ENCODE measurements at places on chromosomes 12 and 14. TPM values are rescaled to one million over a fixed set of nuclear protein-coding genes. Genes with fewer than 3 reads are reported as not detected.

GRCh38 chr14:32654106-32654505 lies 284.6 kb upstream of the NPAS3 start:
- no peak for DNase-seq

DNA sequence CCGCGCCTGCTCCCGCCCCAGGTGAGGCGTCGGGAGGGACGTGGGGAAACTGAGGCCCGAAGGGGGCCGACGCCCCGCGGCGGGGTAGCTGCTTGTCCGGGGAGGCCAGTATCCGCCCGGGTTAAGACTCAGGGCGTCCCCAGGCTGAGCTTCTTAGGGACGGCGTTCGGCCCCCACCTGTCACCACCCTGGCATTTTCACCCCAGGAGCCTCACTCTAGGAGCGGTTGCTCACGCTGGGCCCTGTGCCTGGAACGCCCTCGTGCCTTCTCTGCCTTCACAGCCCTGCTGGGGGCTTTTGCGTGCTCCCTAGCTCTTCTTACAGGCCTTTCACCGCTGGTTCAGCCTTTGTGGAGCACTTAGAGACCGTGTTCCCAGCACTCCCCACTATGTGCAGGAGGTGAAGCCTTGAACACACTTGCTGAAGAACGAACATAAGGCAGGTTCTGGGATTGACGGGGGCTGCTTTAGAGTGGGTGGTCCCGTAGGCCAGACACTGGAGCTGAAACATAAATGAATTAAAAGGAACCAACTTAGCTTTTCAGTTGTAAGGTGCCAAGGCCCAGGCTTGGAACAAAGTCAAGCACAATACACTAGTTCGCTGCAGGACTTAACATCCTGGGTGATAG lies 601 bp downstream of the ZNF839 start:
- no peak for DNase-seq

DNA sequence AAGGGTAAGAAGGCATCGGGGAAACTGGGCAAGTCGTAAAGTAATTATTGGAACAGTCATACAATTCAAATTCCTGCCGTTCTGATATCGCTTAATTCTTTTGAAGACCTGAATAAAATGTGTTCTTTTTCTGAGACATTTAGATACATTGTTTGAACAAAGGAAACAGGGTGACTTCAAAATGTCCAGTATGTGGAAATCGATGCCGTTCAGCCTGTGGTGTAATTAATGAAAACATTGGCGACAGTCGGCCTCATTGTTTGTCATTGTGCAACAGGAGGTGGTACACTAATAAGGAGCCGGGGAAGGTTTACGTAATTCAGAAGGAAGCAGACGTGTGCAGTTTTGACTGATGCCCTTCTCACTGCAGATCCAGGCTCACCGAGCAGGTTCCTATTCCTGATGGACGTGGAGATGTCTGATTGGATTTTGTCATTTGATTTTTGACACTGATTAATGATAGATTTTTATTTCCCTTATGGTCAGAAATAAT lies 92.7 kb downstream of the BORCS5 start:
- no peak for DNase-seq

DNA sequence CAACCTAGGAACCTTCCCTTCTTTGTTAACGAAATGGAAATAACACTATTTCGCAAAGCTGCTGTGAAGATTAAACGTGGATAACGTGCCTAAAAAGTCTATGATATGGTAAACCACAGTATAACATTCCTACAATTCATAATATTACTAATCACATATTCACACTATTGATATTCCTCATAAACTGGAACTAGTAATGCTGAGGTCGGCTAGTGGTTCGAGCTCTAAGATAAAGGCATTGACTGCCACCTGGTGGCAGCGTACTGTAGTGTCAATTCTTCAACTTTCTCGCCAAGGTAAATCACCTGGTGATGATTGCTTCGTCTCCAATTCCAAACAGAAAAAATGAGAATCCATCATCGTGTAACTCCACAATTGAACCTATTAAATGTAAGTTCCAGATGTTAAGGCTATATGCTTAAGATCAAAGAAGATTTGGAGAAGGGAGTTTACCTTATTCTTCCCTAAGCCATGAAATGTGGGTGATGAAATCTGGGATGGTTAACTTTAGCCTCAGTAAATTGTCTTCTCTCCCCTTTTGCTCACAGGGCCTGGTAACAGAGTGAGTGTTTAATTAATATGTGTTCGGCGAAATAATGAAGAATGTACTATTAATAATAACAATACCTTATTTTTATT lies 197.5 kb upstream of the TMEM132C start:
- no peak for DNase-seq

Gene SARNP
- total RNA-seq, result 123 TPM

Gene IFNG
- not detected for total RNA-seq

Gene CPM
- total RNA-seq, result 14.6 TPM

Gene KLHL42
- total RNA-seq, result 24.7 TPM

Gene TAS2R30
- 0.48 TPM for total RNA-seq

Data from kidney epithelial cell (primary cell).